ENCODE measurements at places on chromosomes 5 and 9.

DNA sequence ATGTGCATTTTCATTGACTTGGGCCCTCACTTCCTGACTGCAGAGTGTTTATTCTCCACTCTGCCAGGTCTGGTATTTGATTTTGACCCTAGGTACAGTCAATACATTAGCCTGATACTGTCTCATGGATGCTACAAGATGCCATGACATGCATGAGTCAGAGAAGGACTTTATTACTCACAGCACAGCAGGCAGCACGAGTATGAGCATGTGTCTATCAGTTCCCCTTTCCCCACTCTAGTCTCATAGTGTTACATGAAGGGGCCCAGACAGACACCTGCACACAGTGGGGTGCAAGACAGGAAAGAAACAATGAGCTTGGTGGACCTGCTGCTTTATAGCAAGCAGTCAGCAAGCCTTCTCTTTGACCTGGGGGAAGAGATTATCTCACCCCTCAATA, 19.6 kb downstream of the ITGA2 start:
- DNase-seq, result no peak

GRCh38 chr5:135578305-135578684, 496 bp downstream of the CXCL14 start:
- no peak for DNase-seq

DNA sequence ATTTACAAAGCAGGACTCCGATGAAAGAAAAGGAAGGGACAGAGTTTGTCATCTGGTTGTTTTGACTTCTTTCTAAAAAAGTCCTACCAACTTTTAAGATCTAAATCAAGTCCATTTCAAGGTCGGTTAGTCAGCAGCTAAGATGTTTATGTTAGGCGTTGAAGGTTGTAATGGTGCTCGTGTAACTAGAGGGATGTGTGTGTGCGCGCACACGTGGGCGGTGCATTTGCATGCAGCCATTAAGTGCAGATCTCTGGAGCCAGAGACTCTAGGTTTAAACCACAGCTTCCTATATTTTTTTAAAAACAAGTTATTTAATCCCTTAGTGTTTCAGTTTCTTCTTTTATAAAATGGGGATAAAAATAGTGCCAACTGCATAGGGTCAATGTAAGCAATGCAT, 77.0 kb upstream of the SMIM32 start:
- no peak for DNase-seq

DNA sequence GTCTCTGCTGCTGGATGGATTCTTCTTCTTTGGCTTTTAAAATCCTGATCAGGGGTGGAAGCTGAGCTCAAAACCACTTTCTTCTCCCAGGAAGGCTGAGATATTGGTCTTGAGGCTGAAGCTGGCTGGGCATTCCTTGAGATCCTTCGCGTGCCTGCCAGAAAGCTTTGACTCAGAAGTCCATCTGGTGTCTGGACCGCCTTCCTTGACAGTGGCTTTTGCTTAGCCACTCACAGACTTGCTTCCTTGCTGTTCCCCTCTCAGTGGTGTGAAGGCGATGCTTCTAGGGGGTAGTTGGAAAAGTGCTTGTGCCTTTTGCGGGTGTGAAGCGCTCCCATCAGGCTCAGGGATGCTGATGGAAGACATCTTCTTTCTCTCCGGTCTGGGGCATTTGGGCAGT, 45.9 kb downstream of the RGS3 start:
- no peak for DNase-seq

DNA sequence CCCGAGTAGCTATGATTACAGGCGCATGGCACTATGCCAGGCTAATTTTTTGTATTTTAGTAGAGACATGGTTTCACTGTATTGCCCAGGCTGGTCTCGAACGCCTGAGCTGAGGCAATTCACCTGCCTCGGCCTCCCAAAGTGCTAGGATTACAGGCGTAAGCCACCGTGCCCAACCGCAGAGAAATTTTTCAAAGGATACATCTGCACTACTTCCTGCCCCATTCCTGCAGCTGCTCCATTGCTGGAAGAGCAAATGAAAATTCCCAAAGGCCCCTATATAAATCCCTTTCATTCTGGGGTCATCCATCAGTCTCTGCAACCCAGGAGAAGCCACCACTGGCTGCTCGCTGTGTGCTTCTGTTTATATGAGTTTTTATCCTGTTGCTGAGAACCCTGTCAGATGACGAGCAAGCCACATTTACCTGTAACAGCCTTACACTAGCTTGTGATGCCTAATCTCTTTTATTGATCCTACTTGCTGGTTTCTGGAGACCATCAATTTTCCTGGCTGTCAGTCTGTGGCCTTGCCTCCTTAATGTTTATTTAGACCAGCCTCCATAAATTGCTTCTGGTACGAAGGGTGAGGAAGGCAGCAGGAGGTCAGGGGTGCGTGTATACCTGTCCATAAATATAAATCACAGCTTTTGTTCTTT, 925.3 kb downstream of the TLE4 start:
- DNase-seq, result no peak

- no peak for DNase-seq
Observed at GRCh38 chr9:17816431-17817027, 237.7 kb downstream of the SH3GL2 start.

GRCh38 chr5:1502046-1502736, 21.6 kb downstream of the LPCAT1 start:
- no peak for DNase-seq

Data from smooth muscle cell of the brain vasculature (primary cell).